ENCODE measurements at places on chromosomes 11 and 22. TPM values are rescaled to one million over a fixed set of nuclear protein-coding genes. Genes with fewer than 3 reads are reported as not detected.

The CLDN5 gene
- total RNA-seq: 0.32 TPM

GRCh38 chr11:60783141-60783484, 2.0 kb upstream of the MS4A10 start:
- no peaks in the 10 kb centered on the region for H3K27me3 ChIP-seq
- no peak overlapping the region for H3K4me3 ChIP-seq
- no peak overlapping the region for H3K27ac ChIP-seq

GRCh38 chr11:3130269-3131071, 34.6 kb downstream of the OSBPL5 start:
- H3K4me3 ChIP-seq: no peak overlapping the region
- H3K27me3 ChIP-seq: no peaks in the 10 kb centered on the region
- no peak overlapping the region for H3K27ac ChIP-seq
- DNase-seq: no peak

GRCh38 chr11:134607963-134608750, 196.1 kb upstream of the B3GAT1 start:
- H3K4me1 ChIP-seq: no peaks in the 10 kb centered on the region
- DNase-seq: no peak
- no peaks in the 10 kb centered on the region for H3K36me3 ChIP-seq
- peaks cover 60% of the 10 kb centered on the region for H3K27me3 ChIP-seq
- no peak overlapping the region for H3K27ac ChIP-seq

DNA sequence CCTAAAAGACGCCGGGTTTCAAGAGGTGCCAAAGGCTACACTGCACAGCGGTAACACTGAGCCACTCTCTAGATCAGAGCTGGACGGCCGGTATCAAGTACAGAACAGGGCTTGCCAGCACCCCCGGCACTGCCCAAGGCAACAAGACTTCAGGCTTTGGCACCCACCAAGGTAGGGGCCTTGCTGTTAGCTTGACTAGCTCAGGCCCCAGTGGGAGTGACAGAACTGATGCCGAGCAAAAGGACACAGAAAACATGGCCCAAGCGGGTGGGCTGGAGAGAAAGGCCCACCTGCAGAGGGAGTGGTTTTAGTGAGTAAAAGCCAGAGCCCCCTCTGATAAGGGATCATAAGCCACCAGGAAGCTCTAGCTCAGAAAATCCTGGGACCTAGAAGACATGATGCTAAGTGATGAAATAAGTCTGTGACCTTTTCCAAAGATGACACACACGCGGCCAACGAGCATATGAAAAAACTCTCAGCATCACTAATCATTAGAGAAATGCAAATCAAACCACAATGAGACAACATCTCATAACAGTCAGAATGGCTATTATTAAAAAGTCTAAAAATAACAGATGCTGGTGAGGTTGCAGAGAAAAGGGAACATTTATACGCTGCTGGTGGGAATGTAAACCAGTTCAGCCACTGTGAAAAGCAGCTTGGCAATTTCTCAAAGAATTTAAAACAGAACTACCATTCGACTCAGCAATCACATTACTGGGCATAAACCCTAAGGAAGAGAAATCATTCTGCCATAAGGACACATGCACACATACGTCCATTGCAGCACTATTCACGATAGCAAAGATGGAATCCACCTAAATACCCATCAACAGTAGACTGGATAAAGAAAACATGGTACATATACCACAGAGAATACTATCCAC, 12.9 kb downstream of the EHD1 start:
- peaks cover 6% of the 10 kb centered on the region for H3K36me3 ChIP-seq
- H3K4me1 ChIP-seq: peaks cover 6% of the 10 kb centered on the region
- no peak overlapping the region for H3K4me3 ChIP-seq
- DNase-seq: no peak
- H3K27ac ChIP-seq: no peak overlapping the region
- H3K27me3 ChIP-seq: no peaks in the 10 kb centered on the region

DNA sequence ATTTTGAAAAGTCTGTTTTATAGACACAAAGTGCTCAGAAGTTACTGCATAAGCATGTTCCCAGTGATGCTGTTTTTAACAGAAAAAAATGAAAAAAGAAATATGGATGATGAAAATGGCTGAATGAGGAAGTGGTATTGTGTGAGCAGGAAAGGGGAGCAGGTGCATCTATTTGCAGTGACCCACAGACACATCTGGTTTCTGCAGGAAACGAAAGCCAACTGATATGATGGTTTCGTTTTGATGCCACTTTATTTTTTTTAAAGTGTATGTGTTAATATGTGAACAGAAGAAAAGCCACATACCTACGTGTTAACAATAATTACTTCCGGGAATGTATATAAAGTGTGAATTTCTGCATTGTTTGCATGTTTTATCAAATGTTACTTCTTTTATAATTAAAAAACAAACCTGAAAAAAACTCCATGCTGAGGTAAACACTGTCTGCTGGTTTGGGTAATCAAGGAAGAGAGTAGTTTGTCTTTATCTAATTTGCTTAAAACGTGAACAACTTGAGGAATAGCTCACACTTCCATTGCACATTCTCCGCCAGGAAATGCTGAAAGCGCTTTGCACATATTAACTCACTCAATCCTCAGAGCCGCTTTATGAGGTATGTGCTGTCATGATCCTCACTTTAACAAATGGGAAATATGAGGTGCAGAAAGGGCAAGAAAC, 1335.9 kb downstream of the TBC1D22A start:
- peaks cover 10% of the 10 kb centered on the region for H3K27me3 ChIP-seq
- H3K27ac ChIP-seq: no peak overlapping the region
- no peaks in the 10 kb centered on the region for H3K4me1 ChIP-seq
- H3K4me3 ChIP-seq: no peak overlapping the region
- H3K36me3 ChIP-seq: no peaks in the 10 kb centered on the region
